ENCODE measurements at places on chromosomes 7 and 10.

- no peak for DNase-seq
Measured at GRCh38 chr7:36315309-36315944, 74.2 kb upstream of the ANLN start.

DNA sequence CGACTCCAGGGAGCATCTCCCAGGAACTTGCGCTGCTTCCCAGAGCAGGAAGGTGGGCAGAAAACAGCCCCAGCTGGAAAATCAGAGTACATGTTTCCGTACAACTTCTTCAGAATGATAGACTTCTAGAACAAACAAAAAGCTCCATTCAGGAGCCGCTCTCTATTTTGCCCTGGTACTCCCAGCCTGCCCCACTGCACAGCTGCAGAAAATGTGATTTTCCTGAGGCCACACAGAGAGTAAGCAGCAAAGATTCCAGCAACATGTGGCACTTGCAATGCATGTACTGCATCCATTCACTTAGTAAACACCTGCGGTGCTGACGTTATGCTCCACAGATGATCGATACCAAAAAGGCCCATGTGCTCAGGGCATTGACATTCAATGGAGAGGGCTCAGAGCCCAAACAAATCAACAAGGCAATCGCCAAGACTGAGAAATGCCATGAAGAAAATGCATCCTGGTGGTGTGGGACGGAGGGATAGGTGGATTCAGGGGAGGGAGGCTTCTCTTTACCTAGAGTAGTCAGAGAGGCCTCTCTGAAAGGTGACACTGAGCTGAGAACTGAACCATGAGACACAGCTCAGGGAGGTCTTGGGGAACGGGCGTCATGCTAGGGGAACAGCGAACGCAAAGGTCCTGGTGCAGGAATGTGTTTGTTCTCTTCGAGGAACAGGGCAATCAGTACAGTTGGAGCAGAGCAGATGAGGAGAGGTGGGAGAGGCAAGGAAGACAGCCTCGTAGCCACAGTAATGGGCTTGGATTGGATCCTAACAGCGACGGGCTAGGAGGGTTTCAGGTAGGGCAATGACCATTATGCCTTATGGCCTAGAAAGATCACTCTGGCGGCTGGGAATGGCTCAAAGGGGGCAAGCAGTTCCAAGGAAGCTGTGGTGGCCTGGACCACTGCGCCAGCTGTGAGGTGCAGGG, 35.3 kb upstream of the DUSP5 start:
- no peak for DNase-seq

GRCh38 chr7:91564541-91564940, 300.3 kb downstream of the FZD1 start:
- DNase-seq = no peak

DNA sequence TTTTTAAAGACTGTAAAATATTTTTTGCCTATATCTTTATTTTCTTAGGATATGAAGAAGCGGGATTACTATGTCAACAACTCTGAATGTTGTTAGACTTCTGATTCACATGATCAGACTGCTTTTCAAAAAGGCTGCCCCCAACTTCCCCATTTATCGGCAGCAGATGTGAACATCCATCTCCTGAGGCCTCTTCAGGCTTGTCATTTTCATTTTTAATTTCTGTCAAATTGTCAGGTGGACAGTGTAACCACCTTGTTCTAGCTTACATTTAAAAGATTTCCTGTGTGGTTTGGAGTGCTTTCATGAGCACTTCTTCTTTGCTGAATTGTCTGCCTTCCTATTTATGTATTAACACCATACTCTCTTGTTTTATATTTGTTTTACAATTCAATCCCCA, 78.8 kb upstream of the GSDME start:
- DNase-seq = no peak

- DNase-seq = no peak
Measured at GRCh38 chr7:155228459-155228845, 69.2 kb upstream of the INSIG1 start.

DNA sequence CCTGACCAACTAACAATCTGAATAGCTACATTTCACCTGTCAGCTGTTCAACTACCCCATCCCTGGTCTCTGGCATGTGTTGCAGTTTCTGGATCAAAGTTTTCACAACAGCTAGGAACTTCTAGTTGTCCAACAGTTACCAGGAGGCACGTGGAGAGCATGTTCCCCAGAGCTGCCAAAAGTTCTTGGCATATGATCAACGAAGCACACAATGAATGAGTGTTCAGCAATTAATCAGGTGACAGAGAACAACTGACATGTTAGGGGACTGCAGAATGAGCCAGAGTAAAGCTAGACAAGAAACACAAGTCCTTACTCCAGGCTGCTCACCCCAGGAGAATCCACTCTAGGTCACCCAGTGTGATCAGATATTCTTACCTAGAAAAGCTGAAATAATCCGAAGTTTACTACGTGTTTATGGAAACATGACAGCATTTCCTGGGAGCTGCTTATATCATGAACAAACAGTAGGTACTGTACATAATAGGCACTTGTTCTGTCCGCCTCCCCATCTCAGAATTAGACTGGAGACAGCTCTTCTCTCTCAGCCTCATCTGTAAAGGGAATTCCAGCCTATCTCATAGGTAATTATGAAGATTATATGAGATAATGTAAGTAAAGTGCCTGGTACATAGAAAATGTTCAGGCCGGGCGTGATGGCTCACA, 50.6 kb downstream of the ZNF438 start:
- DNase-seq = no peak

GRCh38 chr10:101217450-101218281, 11.6 kb downstream of the LBX1 start:
- DNase-seq = no peak

DNA sequence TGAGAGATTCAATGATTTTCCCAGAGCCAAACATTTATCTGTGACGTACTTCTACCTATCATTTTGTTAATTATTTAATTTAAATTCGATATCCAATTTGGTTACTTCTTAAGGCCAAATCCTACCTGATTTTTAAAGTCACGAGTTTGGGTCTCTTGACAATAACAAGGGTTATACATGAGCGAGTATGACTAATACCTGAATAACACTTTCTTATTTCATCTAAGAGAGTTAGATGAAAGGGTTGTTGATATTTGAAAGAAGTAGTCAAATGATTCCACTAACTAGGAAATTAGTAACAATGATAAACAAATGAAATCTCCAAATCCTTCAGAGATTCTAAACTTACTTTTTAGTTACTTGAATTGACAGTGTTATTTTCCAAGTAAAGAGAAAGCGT, 1086.9 kb downstream of the XPNPEP1 start:
- no peak for DNase-seq

DNA sequence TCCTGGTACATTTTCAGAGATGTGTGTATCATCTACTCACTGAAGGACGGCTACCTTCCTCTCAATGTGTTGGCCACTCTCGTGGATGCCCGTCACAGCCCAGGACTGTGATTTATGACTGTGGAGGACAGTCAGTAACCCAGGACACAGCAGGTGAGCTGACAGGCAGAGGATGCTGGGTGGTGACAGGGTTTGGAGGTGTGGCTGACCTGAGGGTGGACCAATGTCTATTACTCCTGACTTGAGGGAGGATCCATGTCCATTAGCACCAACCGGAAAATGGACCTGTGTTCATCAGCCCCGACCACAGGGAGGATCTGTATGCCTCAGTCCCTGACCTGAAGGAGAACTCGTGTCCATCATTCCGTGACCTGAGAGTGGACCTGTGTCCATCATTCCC, 96.1 kb downstream of the ADCY1 start:
- no peak for DNase-seq

DNA sequence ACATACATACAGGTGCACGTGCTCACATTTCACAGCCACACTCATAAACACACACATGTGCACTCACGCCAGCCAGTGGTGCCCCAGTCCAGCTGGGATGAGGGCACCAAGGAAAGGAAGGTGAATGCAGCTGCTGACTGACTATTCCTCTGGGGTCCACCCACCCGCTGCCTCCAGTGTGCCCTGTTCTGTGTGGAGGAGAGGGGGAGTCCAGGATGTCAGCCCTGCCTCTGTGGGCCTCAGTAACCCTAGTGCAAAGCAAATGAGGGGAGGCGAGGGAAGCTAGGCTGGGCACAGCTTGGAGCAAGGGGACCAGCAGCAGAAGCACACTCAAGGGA, 57.6 kb downstream of the YKT6 start:
- peak; percentile 27 for DNase-seq

DNA sequence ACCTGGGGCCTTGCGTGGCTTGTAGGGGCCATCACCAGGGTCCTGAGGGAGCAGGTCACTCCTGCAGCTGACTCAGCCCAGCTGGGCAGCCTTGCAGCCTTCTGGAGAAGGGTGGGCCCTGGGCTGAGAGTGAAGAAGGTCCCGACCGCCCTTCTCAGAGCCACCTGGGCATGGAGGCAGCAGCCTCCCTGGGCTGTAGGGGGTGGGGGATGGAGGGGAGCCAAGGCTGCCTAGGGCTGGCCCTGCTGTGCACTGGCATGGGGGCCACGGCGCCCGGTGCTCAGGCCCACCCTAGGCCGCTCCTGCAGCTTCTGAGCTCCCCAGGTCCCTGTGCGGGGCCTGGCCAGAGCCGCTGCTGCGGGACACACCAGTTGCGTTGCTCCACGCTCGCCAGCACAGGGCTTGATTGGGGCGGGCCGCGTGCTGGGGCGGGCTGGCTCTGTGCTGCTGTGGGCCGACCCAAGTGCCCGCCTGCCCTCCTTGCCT, 63.6 kb upstream of the NKX6-2 start:
- no peak for DNase-seq

DNA sequence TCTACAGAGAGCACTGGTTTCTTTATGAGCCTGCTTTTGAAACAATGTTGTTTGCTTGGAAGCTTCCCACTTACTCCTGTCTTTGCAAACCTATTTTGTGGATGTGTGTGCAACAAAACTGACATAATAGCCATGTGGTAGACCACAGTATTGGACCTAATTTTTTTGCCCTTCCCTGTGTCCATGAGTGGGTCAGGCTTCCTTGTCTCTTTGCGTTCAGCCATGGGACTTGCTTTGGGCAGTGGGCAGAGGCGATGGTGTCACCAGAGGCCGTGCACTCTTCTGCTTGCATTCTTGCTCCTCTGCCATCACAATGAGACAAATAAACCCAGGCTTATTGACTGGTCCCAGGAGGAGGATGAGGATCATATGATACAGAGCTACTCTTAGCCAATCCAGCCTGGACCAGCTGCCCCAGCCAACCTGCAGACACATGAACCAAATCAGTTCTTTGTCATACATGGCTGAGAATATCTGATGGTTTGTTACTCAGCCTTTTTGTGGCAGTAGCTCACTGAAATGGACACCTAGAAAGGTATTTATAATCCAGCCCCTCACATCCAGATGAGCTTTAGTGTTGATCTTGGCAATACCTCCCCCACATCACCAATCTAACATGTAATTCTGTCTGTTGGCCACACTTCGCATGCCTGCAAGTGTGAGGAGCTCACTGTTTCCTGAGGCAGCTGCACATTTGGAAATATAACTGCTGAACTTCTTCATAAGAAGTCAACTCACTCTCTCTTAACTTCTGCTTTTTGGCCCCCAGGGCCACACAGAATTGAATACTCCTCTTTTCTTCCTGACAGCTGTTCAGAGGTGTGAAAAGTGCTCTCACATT, 427.8 kb upstream of the ZMIZ1 start:
- DNase-seq = no peak

GRCh38 chr10:43965033-43965917, 316.6 kb upstream of the ZNF32 start:
- no peak for DNase-seq

DNA sequence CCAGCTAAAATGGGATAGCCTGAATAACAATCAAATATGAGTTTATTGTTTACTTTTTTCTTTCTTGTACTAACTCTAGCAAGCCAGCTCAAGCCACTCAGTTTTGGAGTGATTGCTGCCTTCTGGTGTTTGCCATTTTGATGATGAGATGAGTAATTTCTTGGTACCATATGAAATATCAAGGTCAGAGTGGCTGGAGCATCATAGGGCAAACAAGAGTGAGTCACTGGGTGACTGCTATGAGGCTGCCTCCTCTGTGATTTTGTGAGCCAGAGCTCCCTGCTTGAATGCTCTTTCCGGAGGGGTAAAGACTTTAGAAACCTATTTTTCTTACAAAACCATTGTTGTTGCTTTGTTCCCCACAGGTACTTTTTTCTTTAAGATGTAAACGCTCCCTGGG, 295.6 kb downstream of the PRKG1 start:
- DNase-seq = no peak

DNA sequence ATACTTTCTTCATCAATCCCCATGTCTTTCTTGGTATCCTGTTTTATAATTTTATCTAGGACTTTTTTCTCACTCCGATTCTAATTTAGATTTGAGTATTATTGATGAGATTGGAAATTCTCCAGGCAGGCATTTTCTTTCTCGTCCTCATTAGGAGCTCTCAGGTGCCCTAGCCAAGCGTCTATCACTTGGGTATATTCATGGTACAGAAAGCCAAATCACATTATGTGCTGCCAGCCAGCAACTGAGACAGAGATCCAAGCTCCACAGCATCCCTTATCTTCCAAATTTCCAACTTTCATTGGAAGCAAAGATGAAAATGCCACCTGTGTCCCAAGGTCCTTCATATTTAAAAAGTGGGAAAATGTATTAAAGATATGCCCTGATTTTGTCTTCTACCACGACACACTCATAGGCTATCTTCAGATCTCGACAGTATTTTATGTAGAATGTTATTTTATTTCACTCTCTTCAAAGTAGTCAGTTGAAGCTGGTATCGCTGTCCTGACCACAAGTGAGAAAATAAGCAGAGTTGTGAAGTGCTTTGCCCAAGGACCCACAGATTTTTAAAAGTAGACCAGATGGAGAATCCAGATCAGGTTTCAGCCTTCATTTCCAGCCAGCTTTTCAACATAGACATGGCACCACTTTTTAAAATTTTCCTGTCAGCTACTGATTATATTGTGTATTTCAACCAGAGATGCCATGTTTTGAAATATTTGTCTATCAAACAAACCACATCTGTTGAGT, 773.4 kb downstream of the CNTNAP2 start:
- no peak for DNase-seq

DNA sequence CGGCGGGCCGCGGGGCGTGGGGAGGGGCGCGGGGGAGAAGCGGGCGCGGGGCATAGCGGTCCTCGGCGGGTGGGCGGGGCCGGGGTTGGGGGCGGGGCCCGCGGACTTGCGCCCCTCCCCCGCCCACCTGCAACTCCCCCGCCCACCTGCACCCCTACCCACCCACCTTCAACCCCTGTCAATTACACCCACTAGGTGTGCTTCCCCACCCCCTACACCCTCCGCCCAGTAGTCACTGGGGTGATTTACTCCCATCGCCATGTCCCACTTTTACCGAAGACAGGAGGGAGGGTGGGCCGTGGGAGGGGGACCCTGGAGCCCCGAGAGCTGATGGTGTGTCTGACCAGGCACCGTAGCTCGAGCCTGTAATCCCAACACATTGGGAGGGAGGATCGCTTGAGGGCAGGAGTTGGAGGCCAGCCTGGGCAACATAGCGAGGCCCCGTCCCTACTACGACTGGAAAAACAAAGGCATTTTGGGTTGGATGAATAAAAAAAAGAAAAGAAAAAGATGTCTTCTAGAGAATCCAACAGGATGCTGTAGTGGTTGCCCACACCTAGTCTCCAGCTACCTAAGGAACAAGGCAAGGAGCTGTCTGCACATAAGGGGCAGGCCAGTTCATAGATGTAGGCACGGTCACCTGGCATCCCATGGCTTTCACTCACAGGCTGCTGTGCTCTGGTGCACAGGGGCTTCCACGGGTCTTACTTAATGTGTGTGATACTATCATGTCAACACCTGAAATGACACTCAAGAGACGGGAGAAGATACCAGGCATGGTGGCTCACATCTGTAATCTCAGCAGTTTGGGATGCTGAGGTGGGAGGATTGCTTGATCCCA, 761 bp downstream of the KCTD7 start:
- DNase-seq = no peak

GRCh38 chr7:87445897-87446296, 29.6 kb downstream of the ABCB4 start:
- no peak for DNase-seq

GRCh38 chr7:70630440-70630817, 501.5 kb upstream of the GALNT17 start:
- no peak for DNase-seq

GRCh38 chr10:28381466-28381865, 78.6 kb upstream of the MPP7 start:
- DNase-seq = no peak

Measured in stimulated activated CD4-positive, alpha-beta T cell treated with anti-CD3 and anti-CD28 coated beads, TNF-alpha, amount 100 ng/mL, for 1 hour (primary cell).